Panc1 (cell line): ENCODE measurements at places on chromosomes 2 and 18. TPM values are rescaled to one million over a fixed set of nuclear protein-coding genes. Genes with fewer than 3 reads are reported as not detected.
A peak's percentile ranks its signal among the peaks of the same experiment; 100 is the strongest.

GRCh38 chr2:91477731-91478672 lies 2786.5 kb downstream of the RPIA start:
- H3K4me3 ChIP-seq: peak overlapping the region; percentile 52
- H3K27me3 ChIP-seq: peaks cover 8% of the 10 kb centered on the region; the same call in 1 of the 2 replicates
- no peaks in the 10 kb centered on the region for H3K36me3 ChIP-seq
- no peak overlapping the region for H3K27ac ChIP-seq
- no peak for DNase-seq

DNA sequence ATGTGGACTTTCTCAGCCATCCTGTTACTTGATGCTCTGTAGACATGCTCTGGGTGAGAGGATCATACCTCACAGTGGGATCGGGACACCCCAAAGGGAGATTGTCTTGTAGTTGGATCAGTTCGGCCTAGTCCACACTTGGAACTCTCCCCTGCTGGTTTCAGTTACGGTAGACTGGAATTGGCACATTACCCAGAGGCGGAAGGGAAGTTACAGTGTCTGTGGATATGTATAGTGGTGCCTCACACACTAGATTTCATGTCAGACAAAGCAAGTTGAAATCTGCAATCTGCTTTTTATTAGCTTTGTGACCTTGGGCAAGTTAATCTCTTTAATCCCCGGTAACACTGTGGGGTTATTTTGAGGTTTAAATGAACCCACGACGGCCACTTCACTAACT lies 16.2 kb upstream of the CTAGE1 start:
- H3K4me3 ChIP-seq: no peak overlapping the region
- no peak overlapping the region for H3K27ac ChIP-seq
- H3K4me1 ChIP-seq: no peaks in the 10 kb centered on the region

DNA sequence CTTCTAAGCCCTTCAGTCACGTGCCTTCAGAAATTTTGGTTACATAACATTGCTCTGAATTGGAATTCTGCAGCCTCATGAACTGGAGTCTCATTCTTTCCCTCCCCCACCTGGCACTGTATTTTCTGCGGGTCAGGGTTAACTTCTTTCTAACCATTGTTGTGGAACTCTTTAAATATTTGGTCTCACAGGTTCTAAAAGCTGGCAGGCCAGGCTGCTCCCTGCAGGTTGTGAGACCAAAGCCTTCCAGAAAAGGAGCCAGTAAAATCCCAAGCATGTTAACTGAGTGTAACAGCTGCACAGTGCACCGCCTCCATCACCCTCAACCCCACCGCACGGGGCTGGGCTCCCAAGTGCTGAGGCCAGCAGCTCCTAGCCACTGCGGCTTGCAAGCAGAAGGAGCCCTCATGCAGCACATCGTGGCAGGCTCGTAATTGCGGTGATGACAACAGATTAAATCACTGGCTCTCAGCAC lies 174.1 kb upstream of the ALPP start:
- no peaks in the 10 kb centered on the region for H3K27me3 ChIP-seq
- H3K4me3 ChIP-seq: no peak overlapping the region
- no peak overlapping the region for H3K27ac ChIP-seq
- no peaks in the 10 kb centered on the region for H3K36me3 ChIP-seq
- no peak for DNase-seq
- H3K4me1 ChIP-seq: no peaks in the 10 kb centered on the region

- peak overlapping the region; percentile 71 for H3K27ac ChIP-seq
- H3K4me1 ChIP-seq: peaks cover 50% of the 10 kb centered on the region
- H3K4me3 ChIP-seq: no peak overlapping the region
- no peaks in the 10 kb centered on the region for H3K36me3 ChIP-seq
- no peak for DNase-seq
These were observed 63.2 kb downstream of the ASAP2 start for GRCh38 chr2:9269695-9270360.

- DNase-seq: no peak
- no peaks in the 10 kb centered on the region for H3K27me3 ChIP-seq
- H3K27ac ChIP-seq: no peak overlapping the region
- no peaks in the 10 kb centered on the region for H3K4me1 ChIP-seq
These were observed 568.5 kb downstream of the CMPK2 start for GRCh38 chr2:6297238-6297637.

DNA sequence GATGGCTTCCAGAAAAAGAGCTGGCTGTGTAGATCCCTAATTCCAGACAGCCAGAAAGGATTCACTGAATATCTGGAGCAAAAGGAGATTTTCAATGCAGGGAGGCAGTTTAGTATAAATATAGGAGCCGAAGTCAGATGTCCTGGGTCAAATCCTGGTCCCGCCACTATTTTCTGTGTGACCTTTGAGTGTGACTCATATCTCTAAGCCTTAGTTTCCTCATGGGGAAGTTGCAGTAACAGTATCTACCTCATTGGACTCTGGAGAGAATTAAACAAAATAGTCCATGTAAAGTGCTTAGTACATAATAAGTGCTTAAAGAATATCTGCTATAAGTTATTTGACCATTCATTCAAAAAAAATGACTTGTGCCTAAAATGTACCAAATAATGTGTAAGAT lies 52.1 kb upstream of the ITGA6 start:
- no peak overlapping the region for H3K4me3 ChIP-seq
- no peaks in the 10 kb centered on the region for H3K36me3 ChIP-seq
- no peaks in the 10 kb centered on the region for H3K4me1 ChIP-seq

- no peaks in the 10 kb centered on the region for H3K4me1 ChIP-seq
- H3K36me3 ChIP-seq: no peaks in the 10 kb centered on the region
- no peak overlapping the region for H3K27ac ChIP-seq
- H3K4me3 ChIP-seq: no peak overlapping the region
These were observed 10.7 kb downstream of the ARHGAP15 start for GRCh38 chr2:143139835-143140393.

DNA sequence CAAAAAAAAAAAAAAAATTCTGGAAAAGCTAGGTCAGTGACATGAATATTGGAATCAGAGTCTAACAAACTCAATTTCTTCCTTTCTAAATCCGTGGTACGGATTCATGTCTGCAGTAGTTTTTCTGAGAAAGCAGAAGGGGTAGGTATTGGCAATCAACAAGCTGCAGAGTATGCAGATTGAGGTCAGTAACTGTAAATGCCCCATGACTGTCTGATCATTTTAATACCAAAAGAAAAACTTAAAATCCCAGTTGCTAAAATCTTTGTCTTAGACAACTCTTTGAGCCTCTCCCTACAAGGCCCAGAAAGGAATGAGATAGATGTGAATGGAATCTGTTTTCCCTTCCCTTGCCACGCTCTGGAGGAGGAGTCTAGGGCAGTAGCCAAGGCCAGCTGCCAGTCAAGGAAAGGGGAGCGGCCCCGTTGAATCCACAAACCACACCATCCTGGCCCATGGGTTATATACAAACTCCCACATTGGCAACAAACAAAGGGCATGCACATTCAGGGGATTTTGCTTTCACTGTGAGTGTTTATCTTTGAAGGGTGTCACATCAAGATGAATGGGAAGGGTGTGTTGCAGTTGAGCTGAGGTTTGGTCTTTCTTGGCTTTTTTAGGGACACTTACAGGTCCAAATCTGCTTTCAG lies 6.1 kb upstream of the CASP8 start:
- H3K36me3 ChIP-seq: no peaks in the 10 kb centered on the region
- no peaks in the 10 kb centered on the region for H3K27me3 ChIP-seq
- no peak overlapping the region for H3K4me3 ChIP-seq
- peaks cover 40% of the 10 kb centered on the region for H3K4me1 ChIP-seq

DNA sequence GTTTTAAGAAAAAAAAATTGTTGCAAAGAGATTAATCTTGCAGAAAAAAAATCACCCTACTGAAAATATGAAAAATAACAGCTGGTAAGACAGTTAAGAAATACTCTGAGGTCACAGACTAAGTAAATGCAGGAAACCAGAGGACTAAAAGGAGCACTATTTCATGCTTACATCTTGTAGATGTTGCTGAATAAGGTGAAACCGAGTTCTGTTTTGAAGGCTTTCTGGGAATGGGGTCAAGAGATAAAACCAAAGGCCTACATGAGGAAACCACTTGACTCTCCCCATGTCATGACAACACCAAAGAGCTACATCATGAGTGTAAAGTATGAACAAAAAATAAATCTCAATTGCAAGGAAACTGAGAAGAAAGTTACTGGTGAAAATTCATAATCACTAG lies 197.6 kb downstream of the LRP1B start:
- H3K27me3 ChIP-seq: no peaks in the 10 kb centered on the region
- H3K27ac ChIP-seq: no peak overlapping the region
- no peaks in the 10 kb centered on the region for H3K36me3 ChIP-seq
- no peak overlapping the region for H3K4me3 ChIP-seq
- no peak for DNase-seq

GRCh38 chr2:45974056-45974455 lies 322.6 kb downstream of the PRKCE start:
- no peak for DNase-seq
- no peaks in the 10 kb centered on the region for H3K27me3 ChIP-seq
- no peak overlapping the region for H3K27ac ChIP-seq
- H3K4me1 ChIP-seq: no peaks in the 10 kb centered on the region
- no peak overlapping the region for H3K4me3 ChIP-seq
- no peaks in the 10 kb centered on the region for H3K36me3 ChIP-seq

DNA sequence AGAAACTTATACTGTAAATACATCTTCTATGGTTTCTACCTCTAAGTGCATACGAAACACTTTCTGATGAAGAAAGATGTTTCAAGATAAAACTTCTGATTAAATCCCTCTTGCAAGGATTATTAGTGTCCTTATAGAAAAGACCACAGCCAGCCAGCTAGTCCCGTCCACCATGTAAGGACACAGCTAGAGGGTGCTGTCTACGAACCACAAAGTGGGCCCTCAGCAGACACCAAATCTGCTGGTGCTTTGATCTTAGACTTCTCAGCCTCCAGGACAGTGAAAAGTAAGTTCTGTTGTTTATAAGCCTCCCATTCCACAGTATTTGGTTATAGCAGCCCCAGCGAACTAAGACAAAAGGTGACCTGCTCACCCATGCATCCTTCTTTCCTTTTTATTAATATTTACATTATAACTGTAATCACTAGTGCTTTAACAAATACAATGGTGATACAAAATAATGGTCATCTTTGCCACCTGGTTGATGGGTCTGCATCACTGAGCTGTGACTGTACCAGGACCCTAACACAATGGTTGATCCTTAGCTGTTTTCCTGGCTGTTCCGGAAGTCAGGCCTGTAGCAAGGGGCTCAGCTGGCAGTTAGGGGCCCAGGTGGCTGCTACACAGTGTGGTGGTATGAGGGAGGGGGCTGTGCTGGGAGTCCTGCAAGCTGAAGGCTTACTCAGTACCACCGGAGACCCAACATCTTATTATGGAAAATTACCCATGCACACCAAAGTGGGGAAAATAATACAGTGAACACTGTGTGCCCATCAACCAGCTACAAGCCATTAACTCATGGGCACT lies 108.5 kb upstream of the SMAD7 start:
- no peaks in the 10 kb centered on the region for H3K36me3 ChIP-seq
- H3K4me1 ChIP-seq: no peaks in the 10 kb centered on the region
- H3K27me3 ChIP-seq: no peaks in the 10 kb centered on the region
- H3K4me3 ChIP-seq: no peak overlapping the region
- H3K27ac ChIP-seq: no peak overlapping the region

- peak overlapping the region; percentile 89 for H3K27ac ChIP-seq
- peaks cover 27% of the 10 kb centered on the region for H3K4me1 ChIP-seq
- no peak overlapping the region for H3K4me3 ChIP-seq
- H3K27me3 ChIP-seq: no peaks in the 10 kb centered on the region
These were observed 111.1 kb downstream of the AP1S3 start for GRCh38 chr2:223725986-223726970.

DNA sequence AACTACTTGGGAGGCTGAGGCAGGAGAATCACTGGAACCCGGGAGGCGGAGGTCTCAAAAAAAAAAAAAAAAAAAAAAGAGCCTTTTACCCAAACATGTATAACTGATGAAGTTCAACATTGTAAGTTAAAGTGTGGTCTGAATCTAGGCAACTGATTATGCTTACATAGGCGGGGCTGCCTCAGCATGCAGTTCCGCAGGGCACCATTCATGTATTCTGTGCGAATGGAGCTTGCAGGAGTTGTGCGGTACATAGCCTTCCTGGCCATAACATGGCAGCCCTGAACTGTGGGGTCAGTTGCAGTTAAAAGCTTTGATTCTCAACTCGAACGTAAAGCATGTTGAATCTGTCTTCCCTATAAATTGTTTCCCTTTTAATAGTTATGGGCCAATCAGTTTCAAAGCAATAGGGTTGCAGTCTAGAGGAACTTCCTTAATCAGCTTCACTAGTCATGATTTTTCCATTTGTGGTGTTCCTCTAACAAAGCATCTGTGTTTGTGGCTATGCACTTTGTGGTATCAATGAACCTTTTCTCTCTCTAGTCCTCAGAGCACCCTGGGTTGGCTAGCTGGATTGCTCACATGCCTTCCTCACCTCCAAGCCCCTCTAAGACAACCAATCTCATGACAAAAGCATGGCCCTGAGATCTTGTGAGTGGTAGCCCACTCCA lies 30.6 kb upstream of the CEP68 start:
- no peaks in the 10 kb centered on the region for H3K27me3 ChIP-seq
- no peak overlapping the region for H3K4me3 ChIP-seq
- no peak for DNase-seq
- no peaks in the 10 kb centered on the region for H3K4me1 ChIP-seq
- H3K36me3 ChIP-seq: no peaks in the 10 kb centered on the region
- H3K27ac ChIP-seq: no peak overlapping the region

DNA sequence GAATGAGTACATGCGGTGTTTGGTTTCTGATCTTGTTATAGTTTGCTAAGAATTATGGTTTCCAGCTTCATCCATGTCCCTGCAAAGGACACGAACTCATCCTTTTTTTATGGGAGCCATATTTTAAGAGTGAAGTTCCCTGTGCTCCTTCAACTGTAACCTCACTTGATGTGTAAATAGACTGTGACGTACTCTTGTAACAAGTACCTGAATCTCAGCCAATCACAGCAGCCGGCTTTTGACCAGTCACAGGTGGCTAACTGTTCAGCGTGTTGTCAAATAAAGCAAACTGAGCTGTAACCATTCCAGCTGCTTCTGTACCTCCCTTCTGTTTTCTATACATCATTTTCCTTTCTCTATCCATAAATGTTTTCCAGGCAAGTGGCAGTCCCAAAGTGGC lies 774.3 kb upstream of the HS6ST1 start:
- H3K27me3 ChIP-seq: no peaks in the 10 kb centered on the region
- no peaks in the 10 kb centered on the region for H3K4me1 ChIP-seq
- no peak for DNase-seq
- H3K4me3 ChIP-seq: no peak overlapping the region
- H3K27ac ChIP-seq: no peak overlapping the region

DNA sequence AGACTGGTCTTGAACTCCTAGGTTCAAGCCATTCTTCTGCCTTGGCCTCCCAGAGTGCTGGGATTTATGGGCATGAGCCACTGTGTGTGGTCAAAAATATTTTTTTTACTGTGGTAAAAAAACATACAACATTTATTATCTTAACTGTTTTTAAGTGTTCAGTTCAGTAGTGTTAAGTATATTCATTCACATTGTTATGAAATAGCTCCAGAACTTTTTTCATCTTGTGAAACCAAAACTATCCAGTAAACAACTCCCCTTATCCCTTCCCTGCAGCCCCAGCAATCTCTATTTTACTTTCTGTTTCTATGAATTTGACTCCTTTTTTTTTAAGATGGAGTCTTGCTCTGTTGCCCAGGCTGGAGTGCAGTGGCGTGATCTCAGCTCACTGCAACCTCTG lies 9.3 kb downstream of the RMC1 start:
- no peak overlapping the region for H3K4me3 ChIP-seq
- H3K27me3 ChIP-seq: no peaks in the 10 kb centered on the region
- 0 out of 2 replicates have a peak, but pooled peaks cover 6% of the 10 kb centered on the region for H3K36me3 ChIP-seq
- H3K27ac ChIP-seq: no peak overlapping the region
- no peaks in the 10 kb centered on the region for H3K4me1 ChIP-seq
- DNase-seq: no peak

HOXD9 gene
- 0.15 TPM for total RNA-seq

CREG2 gene
- 0.21 TPM for total RNA-seq

FKBP1B gene
- 19.9 TPM for total RNA-seq

SCYGR4 gene
- total RNA-seq: not detected

CIB4 gene
- 0.33 TPM for total RNA-seq
